ENCODE measurements at places on chromosomes 6 and 20. TPM values are rescaled to one million over a fixed set of nuclear protein-coding genes. Genes with fewer than 3 reads are reported as not detected.
A peak's percentile ranks its signal among the peaks of the same experiment; 100 is the strongest.

DNA sequence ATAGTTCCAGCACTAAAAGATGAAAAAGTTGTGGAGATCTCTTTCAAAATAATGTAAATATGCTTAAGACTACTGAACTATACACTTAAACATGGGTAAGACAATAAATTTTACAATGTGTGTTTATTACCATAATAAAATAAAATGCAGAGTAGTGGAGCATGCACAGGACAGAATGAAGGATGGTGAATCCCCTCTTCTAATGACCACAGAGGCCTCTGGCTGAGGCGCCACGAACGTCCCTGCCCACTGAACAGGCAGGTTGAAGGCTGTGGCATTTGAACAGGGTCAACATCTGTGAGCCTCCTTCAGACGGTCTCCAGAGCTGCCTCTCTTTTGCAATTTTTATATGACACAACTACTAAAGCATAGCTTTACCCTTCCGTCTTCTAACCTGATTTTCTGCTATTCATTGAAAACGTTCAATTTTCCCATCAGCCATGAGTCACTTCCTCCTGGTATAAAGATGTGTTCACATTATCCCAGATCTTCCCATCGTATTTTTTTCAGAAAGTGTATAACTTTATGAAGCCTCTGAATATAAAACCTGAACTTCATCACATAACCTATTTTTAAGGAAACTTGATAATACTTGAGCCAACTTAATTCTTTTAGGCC lies 37.8 kb downstream of the ADGRF4 start:
- no peak for DNase-seq

The ALDH5A1 gene
- 11.7 TPM for total RNA-seq

DNA sequence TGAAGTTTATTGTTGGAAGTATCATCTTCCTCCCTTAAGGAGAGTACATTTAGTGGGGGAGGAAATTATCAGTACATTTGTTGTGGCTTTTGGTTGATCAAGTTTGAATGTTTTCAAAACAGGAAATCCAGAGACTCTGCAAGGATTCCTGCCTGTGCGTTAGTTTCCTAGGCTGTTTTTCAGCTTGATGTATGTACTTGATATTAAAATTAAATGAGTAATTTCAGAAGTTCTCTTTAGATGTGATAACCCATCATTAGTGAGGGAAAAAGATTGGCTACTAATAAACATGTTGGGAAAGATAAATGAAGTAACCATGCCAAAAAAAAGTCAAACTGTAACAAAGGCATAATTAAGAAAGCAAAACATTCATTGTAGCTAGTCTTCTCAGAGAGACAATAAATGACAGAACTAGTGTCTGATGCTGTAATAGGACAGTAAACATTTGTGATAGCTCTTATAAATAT lies 88.0 kb upstream of the TULP1 start:
- DNase-seq, result no peak

The SLC17A3 gene
- total RNA-seq, result not detected

The GPR31 gene
- total RNA-seq, result not detected

DNA sequence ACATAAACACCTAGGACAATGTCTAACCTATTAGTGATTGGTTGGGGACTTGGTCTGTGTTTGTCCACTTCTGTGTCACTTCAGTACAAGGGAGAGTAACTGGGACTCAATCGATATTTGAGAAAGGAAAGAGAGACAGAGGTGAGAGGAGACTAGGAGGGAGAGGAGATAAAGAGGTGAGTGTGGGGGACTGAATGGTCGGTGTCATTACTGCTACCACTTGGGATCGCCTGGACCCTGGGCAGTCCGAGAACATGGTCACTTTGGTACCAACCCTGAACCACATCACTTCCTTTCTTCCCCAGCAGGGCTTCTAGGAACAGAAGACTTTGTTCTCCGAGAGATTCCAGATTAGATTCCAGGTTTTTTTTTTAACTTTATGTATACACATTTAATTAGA lies 63.7 kb downstream of the GPR6 start:
- no peak for DNase-seq

DNA sequence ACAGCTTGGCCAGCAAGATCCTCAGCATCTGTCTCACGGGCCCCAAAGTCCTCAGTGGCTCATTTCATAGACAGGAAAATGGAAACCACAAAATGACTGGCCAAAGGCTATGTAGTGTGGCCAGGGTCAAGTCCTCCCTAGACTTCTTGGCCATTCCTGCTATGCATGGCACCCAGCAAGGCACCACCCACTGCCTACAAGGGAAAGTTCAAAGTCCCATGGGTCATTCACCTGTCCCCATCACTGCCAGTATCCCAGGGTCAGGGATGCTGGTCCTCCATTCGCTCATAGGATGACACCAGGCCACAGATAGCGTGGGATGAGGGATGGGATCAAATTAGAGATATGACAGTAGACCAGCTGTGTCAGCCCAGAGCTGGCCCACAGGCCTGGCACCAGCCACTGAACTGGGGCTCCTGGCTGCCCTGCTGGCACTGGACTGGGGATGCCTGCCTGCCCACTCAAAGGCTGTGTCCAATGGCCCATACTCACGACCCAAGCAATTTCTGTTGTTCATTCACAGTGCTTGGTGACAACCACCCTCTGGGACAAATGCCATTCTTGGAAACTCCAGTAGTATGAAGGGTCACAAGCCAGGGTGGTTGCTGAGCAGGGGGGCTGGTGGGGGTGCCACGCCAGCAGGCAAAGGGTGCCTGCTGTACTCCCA lies 11.6 kb downstream of the ADISSP start:
- DNase-seq, result no peak

GRCh38 chr6:154428897-154429296 lies 72.3 kb upstream of the IPCEF1 start:
- DNase-seq, result no peak

The DDX43 gene
- 2.0 TPM for total RNA-seq

The CCN2 gene
- total RNA-seq, result 206 TPM

DNA sequence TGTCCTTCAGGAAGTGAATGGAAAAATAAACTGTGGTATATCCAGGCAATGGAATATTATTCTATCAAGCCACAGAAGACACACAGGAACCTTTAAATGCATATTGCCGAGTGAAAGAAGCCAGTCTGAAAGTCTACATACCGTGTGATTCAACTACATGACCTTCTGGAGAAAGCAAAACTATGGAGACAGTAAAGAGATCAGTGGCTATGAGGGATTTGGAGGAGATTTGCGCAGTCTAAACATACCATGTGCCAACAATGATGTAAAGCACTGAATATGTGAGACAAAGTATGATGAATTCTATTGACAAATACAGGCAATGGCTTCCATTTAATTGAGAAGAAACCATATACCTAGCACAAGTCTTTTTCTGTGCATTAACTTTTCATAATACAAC lies 518.3 kb upstream of the ZNF337 start:
- DNase-seq, result no peak

The PARD6B gene
- 3.7 TPM for total RNA-seq

- DNase-seq, result no peak
Measured at GRCh38 chr20:8062756-8063155, 43.2 kb upstream of the TMX4 start.

- no peak for DNase-seq
Measured at GRCh38 chr20:17681726-17682102, 328 bp downstream of the RRBP1 start.

The TRMT6 gene
- total RNA-seq, result 4.9 TPM

GRCh38 chr6:31467151-31467550 lies 30.8 kb upstream of the MICB start:
- no peak for DNase-seq

- no peak for DNase-seq
Measured at GRCh38 chr6:128311944-128312570, 208.3 kb downstream of the PTPRK start.

DNA sequence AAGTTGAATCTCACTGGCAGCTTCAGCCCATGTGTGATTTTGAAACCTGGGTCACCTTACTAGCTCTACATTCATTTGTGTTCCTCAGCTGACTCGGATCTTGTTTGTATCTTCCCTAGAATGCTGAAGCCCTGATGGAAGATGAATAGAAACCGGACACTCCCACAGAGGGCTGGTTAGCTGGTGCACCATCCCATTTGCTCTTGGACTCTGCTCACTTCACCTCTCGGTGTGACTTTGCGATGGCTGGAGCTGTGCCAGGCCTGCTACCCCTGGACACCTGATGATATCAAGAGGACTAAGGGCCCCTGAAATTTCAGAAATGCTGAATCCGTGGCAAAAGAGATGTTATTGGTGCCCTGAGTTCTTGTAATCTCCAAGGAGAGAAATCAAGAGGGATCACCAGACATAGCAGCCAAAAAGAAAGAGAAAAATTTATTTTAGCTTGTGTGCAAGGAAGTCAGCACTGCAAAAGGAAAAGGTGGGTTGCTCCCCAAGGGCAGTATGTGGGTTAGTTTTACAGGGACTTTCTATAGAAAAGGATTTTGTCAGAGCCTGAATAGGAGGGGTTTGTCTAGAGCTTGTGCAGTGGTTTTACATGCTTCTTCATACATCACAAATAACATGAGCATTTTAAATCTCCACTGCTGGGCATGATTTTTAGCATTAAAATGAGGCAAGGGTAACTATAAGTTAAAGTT lies 426.3 kb upstream of the NOX3 start:
- peak; percentile 15 for DNase-seq

DNA sequence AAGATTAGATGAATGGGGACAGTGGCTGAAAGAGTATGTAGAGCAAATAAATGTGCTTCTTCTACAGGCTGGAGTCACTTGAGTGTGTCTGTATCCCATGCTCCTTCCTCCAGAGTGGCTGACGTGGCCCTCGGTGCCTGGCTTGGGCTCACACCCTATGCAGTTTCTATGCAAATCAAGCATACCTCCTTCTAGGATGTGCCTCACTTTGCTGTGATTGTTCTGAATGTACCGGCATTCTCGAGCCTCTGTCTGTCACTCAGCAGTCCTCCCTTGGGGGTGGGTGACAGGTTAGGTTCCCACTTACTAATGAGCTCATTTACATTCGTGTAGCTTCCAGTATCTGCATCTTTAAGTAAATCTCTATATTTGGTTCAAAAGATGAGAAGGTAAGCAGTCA lies 55.1 kb upstream of the HDDC2 start:
- no peak for DNase-seq

All from tibial nerve (tissue), 4 donors.